ENCODE measurements at places on chromosomes 12 and 14.

DNA sequence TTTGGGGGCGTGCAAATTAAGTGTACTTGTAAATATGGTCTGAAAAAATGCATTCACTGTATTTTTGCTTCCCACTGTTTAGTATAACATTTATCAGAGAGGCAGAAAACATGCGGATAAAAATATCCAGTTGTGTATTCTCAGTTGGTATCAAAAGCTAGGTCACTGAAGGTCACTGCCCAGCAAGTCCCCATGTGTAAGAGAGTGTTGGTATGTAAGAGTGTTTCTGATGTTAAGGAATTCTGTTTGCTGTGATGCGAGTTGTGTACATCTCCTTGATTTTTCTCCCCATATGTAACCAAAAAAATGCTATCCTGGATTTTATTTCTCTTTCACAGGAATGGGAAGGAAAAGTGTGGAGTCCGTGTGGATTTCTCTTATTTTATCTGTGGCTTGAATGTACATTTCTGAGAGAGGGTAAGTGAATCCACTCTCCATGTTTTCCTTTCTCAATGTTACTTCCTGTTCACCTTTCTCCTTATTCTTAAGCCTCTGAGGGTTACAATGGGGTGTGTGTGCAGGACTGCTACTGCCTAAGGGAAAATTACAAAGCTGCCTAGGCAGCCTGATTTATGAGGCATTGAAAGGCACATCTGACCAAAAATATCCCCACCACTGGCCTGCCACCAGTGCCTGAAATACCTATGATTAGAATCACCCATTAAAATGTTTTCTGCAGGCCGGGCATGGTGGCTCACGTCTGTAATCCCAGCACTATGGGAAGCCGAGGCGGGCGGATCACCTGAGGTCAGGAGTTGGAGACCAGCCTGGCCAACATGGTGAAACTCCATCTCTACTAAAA lies 97.9 kb upstream of the USP44 start:
- H3K36me3 ChIP-seq, result no peaks in the 10 kb centered on the region
- H3K4me1 ChIP-seq, result peaks cover 39% of the 10 kb centered on the region
- H3K27me3 ChIP-seq, result no peaks in the 10 kb centered on the region
- no peak overlapping the region for H3K4me3 ChIP-seq

GRCh38 chr12:12020762-12021161 lies 50.0 kb upstream of the BCL2L14 start:
- no peak overlapping the region for H3K27ac ChIP-seq
- no peaks in the 10 kb centered on the region for H3K27me3 ChIP-seq
- peaks cover 15% of the 10 kb centered on the region for H3K4me1 ChIP-seq
- H3K36me3 ChIP-seq, result no peaks in the 10 kb centered on the region

GRCh38 chr12:14668591-14668990 lies 27.8 kb downstream of the GUCY2C start:
- H3K27me3 ChIP-seq, result no peaks in the 10 kb centered on the region
- H3K36me3 ChIP-seq, result no peaks in the 10 kb centered on the region
- no peak overlapping the region for H3K27ac ChIP-seq
- no peak for DNase-seq

DNA sequence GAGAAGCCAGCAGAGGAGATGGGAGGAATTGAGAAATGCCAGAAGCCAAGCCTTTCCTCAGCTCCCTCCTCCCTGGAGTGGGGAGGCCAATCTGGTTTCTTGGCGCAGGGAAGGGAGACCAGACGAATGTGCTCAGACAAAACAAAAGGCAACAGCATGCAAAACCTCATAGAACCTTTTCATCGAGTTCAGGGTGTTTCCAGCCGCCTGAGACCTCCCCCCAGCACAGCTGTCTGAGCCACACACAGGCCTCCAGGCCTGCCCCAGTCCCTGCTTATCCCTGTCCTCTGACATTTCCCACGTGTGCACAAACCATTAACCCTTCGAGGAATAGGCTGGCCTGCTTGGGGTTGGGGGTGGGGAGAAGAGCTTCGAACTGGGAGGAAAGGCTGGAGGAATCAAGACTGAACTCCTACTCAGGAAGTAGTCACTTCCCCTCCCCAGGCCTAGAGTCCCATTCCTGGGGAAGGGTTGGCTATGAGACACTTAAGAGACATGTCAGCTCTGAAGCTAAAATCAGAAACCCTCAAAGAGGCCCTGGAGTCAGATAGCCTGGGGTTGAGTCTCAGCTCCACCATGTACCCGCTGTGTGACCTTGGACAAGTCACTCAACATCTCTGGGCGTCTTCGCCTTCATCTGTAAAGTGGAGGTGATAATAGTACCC lies 10.7 kb downstream of the TBX3 start:
- peaks cover 62% of the 10 kb centered on the region for H3K36me3 ChIP-seq
- DNase-seq, result no peak
- H3K4me3 ChIP-seq, result peak overlapping the region; percentile 80
- peak overlapping the region; percentile 100 for H3K27ac ChIP-seq
- no peaks in the 10 kb centered on the region for H3K27me3 ChIP-seq

DNA sequence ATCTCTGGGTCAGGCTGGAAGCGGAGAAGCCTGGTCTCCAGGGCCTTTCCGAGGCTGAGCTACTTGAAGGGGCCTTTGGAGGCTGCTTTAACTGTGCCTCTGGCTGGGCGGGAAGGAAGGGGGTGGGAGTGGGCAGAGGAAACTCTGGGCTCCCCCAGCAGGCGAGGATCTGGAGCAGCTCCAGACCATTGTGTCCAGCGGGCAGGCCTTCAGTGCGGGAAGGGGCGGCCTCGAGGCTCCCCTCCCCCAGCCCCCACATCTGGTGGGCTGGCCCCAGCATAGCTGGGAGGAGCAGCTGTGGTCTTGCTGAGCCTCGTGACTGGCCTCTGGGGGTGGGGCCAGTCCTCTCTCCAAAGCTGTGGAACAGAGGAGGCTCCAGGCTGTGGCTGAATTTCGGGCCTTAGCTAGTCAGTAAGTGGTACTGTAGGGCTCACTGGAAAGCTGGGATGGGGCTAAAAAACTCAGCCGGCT lies 3.4 kb downstream of the TAMALIN start:
- peak overlapping the region; percentile 85 for H3K27ac ChIP-seq
- peak; percentile 68 for DNase-seq
- no peaks in the 10 kb centered on the region for H3K36me3 ChIP-seq
- H3K27me3 ChIP-seq, result peaks cover 48% of the 10 kb centered on the region

- peak overlapping the region; percentile 97 for H3K4me3 ChIP-seq
- H3K4me1 ChIP-seq, result peaks cover 12% of the 10 kb centered on the region
- H3K27me3 ChIP-seq, result peaks cover 22% of the 10 kb centered on the region
- DNase-seq, result no peak
- H3K36me3 ChIP-seq, result peaks cover 9% of the 10 kb centered on the region
- H3K27ac ChIP-seq, result peak overlapping the region; percentile 27
These were observed 604 bp downstream of the HCFC2 start for GRCh38 chr12:104064842-104065427.

- peaks cover 14% of the 10 kb centered on the region for H3K36me3 ChIP-seq
- no peaks in the 10 kb centered on the region for H3K27me3 ChIP-seq
- no peak for DNase-seq
These were observed 15.5 kb downstream of the REM2 start for GRCh38 chr14:22898302-22899090.

DNA sequence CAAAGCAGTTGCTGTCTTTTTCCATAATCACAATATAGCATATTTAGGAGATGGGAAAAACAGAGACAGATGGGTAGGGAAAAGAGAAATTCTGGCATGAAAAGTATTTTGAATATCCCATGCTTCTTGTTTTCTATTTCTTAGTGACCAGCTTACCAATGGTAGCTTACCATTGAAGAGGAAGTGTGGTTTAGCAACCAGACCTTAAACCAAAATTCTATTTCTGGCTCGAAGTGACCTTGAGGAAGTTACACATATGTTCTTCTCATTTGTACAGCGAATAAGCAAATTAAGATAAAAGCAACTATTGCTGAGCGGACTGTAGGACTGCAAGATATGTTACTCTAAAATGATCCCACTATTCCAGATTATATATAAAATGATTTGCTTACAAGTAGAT lies 82.9 kb downstream of the FGD4 start:
- no peaks in the 10 kb centered on the region for H3K27me3 ChIP-seq
- no peaks in the 10 kb centered on the region for H3K36me3 ChIP-seq
- no peak overlapping the region for H3K4me3 ChIP-seq
- no peak for DNase-seq

- no peaks in the 10 kb centered on the region for H3K27me3 ChIP-seq
- no peak for DNase-seq
- H3K4me3 ChIP-seq, result no peak overlapping the region
- no peak overlapping the region for H3K27ac ChIP-seq
- peaks cover 8% of the 10 kb centered on the region for H3K36me3 ChIP-seq
- H3K4me1 ChIP-seq, result peaks cover 41% of the 10 kb centered on the region
These were observed 66.7 kb upstream of the PNMA1 start for GRCh38 chr14:73780896-73781295.

GRCh38 chr14:68978172-68978911 lies 760 bp downstream of the ACTN1 start:
- peak; percentile 82 for DNase-seq
- H3K27me3 ChIP-seq, result no peaks in the 10 kb centered on the region
- peak overlapping the region; percentile 84 for H3K4me3 ChIP-seq
- peaks cover 6% of the 10 kb centered on the region for H3K36me3 ChIP-seq
